T47D (cell line): ENCODE measurements at places on chromosomes 11 and 22.

- no peak for DNase-seq
These were observed 46.7 kb downstream of the MED15 start for GRCh38 chr22:20553947-20554741.

DNA sequence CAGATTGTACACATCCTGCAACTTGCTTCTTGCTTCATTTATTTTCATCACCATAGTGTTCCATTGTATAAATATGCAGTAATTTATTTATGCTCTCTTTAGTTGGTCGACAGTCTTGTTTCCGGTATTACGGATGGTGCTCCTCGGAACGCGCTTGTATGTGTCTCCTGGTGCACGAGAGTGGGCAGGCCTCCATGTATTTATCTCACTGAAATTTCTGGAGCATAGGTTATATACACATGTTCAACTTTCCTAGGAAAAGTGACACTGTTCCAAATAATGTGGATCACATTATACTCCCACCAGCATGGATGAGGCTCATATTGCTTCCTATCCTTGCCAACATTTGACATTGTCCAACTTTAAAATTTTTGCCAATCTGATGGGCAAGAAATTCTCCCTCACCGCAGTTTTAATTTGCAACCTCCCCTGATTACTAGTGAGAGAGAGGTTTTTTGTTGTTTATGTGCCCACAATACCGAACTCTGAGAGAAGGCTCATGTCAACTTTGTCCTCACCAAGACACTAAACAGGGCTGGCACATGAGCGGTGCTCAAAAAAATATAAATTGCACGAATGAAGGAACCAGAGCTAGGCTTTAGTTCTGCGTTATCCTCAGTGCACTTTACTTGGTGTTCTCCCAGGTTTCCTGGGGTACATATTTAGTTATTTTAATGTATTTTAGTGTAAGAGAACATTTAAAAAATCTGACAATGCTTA, 3.8 kb downstream of the CSNK2A3 start:
- DNase-seq: no peak

- DNase-seq: no peak
These were observed 304 bp upstream of the UCP3 start for GRCh38 chr11:74009230-74009547.

DNA sequence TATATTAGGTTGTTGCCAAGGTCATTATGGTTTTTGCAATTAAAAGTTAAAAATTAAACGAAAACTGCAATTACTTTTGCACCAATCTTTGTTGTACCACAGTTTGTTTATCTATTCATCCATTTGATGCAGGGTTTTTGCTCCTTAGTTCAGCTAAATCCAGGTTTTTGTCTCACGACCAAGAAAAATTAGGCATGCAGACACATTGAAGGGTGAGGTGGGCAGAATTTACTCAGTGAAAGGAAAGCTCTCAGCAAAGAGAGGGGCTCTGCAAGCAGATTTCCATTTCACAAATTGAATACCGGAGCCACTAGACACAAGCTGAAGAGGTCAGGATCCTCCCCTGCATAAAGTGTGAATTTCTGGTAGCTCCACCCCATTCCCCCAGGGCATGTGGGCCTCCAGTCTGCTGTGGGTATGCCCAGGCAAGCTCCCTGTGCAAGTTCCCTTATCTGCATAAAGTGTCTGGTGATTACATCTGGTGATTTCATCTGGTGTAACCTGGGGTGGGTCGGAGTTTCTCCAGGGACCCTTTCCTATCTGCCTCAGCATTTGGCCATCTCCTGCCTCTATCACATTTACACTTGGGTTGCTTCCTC, 33.3 kb downstream of the APOL6 start:
- no peak for DNase-seq

GRCh38 chr11:3035333-3035732, 21.9 kb downstream of the CARS1 start:
- no peak for DNase-seq

DNA sequence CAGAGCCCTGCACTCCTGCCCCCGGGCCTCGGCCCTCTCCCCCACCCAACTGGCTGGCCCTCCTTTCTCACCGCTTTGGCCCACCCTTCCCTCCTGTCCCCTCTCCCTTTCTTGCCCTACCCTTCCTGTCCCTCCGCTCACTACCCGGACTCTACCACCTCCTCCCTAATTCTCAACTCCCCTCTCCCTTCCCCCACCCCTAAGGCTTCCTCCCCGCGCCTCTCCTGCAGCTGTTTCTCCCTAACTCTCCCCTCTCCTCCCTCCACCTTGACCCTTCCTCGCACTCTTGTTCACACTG, 421 bp downstream of the SLC15A3 start:
- DNase-seq: no peak

- DNase-seq: no peak
These were observed 20.1 kb upstream of the CECR2 start for GRCh38 chr22:17349172-17349571.

- no peak for DNase-seq
These were observed 49.7 kb downstream of the RTL6 start for GRCh38 chr22:44448271-44448830.

GRCh38 chr11:81658722-81659121, 1074.9 kb downstream of the FAM181B start:
- peak; percentile 5 for DNase-seq

DNA sequence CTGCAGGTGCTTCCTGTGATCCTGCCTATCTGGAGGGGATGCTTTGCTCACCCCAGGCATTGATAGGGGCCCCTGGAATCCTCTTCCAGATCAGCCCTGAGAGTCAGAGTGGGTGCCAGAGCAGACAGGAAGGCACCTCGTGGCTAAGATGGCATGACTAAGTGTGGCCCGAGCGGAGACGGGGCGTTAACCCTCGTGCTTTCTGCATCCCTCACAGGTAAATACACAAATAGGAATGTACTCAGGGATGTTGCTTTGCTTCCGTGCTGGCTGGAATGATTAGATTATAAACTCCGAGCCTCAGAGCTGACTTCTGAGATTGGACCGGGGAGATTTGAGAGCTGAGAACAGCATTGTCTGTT, 312.7 kb upstream of the B3GAT1 start:
- DNase-seq: no peak

GRCh38 chr11:126893796-126894195, 106.8 kb downstream of the KIRREL3 start:
- DNase-seq: no peak

DNA sequence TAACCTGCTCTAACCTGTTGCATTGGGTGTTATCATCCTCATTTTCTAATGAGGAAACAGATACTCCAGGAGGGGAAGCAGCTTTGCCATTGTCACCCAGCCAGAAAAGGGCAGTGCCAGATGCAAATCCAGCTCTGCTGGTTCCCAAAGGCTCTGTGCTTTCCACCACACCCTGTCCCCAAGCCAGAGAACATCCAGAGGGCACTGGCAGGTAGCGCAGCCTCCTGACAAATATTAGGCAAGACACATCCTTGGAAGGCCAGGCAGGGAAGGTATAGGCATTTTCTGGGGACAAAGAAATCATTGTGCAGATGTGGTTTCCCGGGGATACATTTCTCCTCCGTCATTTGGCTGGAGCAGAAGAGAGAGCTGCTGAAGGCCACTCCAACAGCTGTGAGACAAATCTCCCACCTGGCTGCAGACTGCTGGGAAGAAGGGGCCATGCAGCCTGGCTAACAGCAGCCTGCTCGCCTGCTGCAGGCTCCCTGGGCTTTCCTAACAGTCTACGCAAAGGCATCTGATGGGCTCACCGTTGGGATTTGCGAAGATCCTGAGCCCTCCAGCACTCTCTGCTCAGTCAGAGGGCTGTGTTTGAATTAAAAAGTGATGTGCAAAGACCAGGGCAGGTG, 93.9 kb upstream of the PITPNB start:
- peak; percentile 6 for DNase-seq

DNA sequence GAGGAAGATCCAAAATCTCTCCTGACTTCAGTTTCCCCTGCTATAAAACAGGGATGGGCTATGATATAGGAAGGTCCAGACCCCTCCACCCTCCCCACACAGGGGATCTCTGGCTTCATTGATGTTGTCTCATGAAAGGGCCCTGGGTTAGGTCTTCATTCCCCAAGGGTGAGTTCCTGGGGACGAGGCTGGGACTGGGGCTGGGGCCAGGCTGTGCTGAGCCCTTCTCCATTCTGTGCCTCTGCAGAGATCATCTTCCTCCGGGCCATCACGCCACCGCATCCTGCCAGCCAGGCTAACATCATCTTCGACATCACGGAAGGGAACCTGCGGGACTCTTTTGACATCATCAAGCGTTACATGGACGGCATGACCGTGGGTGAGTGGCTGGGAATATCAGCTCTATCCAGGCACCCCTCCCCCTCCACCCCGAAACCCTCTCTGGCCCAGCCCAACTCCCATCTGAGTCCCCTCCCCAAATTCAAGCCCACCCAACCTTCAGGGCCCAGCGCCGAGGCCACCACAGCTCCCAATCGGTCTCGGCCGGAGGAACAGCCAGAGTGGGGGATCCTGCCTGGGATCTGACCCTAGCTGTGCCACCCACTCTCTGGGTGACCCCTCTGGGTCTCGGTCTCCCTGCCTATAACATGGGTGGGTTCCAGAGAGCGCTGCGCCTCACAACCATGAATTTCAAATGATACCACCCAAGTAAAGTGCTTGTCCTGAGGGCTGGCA, 74.2 kb downstream of the FBLN1 start:
- no peak for DNase-seq

DNA sequence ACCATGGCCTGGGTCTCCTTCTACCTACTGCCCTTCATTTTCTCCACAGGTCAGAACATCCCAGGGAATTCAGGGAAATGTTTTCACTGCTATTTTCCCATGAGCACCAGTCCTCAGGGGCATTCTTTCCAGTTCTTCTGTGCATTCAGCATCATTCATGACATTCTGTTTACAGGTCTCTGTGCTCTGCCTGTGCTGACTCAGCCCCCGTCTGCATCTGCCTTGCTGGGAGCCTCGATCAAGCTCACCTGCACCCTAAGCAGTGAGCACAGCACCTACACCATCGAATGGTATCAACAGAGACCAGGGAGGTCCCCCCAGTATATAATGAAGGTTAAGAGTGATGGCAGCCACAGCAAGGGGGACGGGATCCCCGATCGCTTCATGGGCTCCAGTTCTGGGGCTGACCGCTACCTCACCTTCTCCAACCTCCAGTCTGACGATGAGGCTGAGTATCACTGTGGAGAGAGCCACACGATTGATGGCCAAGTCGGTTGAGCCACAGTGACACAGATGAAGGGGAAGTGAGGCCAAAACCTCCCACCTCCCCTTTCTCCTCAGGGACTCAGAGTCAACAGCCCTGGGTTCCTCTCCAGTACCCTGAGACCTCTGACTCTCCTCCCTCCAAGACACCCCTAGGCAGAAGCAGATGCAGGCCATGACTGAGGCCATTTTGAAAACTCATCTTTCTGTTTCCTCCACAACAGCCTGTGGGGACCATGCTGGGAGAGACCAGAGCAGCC, 15.9 kb upstream of the IGLL5 start:
- no peak for DNase-seq

DNA sequence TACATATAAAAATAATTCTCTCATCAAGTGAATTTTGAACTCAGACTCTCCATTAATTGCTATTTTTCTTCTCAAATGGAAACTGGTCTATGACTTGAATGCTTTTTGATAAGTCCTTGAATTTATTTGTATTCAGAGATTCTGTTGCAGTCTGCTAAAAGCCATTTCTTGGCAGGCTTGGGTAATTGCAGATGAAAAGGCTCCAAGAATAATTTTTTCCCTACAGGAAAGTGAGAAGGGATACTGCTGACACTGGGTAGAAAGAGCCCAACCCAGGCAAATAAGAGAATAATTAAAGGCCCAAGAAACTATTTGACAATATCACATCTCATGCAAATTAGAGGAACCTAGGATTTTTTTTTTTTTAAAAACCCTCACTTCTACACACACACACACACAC, 246.5 kb upstream of the DDI1 start:
- DNase-seq: no peak

DNA sequence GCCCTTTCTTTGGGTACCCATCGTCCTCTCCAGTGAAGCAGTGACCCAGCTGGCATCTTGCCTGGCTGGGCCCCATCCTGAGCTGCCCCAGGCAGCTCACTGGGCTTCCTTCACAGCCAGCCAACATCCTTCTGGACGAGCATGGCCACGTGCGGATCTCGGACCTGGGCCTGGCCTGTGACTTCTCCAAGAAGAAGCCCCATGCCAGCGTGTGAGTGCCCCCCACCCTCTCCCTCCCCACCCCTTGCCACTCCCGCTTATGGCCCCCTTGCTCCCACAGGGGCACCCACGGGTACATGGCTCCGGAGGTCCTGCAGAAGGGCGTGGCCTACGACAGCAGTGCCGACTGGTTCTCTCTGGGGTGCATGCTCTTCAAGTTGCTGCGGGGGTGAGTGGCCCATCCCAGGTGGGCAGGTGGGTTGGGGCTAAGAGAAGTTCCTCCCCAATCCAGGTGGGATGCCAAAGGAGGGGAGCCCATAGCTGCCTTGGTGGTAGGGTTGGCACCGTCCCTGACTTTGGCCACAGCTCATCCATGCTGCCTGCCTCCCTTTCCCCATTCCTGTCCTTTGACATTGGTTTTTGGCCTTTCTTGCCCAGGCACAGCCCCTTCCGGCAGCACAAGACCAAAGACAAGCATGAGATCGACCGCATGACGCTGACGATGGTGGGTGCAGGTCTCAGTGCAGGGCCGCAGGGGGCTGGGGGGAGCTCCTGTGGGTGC, 6.8 kb upstream of the ANKRD13D start:
- no peak for DNase-seq

GRCh38 chr11:24781288-24781687, 284.4 kb downstream of the LUZP2 start:
- peak; percentile 59 for DNase-seq

- DNase-seq: no peak
These were observed 87.5 kb downstream of the TMEM135 start for GRCh38 chr11:87125257-87125656.

DNA sequence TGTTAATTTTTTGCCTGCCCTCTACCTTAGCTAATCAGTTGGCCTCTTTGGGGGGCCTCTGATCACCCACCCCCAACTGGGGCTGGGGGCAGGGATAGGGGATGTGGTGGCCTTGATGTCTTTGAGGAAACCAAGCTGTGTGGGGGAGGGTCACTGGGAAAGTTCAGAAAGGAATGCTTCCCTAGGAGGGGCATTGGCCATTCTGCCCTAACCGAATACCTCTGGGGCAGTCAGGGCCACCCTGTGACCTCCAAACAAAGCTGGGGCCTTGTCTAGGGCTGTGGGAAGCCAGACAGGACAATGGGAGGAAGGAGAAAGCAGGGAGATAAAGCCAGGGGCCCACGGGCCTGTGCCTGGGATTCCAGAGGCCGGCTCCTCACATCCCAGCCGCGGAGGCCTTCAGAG, 97.5 kb downstream of the TSPAN18 start:
- no peak for DNase-seq
